NCI-H2081 treated with DMSO at 0.1 percent for 48 hours (cell line): ENCODE measurements at places on chromosomes 2 and 18.

DNA sequence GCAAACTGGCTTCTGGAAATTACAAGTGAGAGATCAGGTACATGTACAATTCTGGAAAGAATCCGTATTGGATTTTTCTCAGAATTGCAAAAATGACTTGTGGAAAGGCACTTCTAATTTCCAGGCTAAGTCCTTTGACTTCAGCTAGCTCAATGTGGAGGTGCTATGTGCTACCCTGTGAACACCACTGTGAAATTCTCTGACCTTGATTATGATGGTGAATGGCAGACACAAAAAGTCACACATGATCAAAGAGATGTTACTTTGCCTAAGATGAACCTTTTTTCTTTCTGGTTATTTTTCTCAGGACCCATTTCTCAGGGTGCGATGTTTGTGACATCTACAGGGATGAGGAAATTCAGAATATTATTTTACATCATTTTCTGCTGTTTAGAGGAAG, 856.6 kb upstream of the VRK2 start:
- no peak for DNase-seq

DNA sequence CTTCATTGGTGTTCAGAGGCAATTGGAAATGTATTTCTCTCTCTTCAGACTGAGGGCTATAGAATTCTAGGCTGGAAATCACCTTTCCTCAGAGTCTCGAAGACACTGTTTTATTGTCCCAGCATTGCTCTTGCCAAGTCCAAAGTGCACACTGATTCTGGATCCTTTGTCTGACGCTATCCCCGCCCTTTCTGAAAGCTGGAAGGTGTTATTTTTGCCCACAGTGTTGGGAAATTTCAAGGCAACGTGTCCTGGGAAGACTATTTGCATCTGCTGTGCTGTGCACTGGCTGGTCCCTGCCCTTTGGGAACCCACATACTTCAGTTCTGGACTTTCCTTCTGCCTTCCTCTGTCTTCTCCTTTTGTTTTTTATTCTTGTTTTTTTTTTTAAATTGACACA, 190.8 kb downstream of the SH3BP4 start:
- no peak for DNase-seq

- DNase-seq = no peak
Observed at GRCh38 chr2:108212671-108213070, 27.1 kb upstream of the SULT1C3 start.

DNA sequence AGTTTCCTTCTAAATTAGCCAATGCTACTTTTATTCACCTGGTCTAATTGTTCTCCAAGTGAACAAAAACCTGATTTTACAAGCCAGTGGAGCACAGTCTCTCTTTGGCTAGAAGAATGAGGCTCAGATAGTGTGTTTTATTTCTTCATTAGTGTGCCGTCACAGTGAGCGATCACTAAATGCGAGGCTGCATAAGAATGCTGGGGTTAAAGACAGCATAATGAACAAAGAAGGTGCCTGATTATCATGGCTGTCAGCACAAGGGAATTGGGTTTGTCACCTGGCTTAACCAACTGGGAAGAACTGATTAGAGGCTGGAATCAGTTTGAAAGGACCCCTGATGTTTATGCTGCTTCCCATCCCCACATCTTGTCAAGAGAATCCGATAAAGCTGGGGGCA, 76.4 kb downstream of the EPHA4 start:
- no peak for DNase-seq

DNA sequence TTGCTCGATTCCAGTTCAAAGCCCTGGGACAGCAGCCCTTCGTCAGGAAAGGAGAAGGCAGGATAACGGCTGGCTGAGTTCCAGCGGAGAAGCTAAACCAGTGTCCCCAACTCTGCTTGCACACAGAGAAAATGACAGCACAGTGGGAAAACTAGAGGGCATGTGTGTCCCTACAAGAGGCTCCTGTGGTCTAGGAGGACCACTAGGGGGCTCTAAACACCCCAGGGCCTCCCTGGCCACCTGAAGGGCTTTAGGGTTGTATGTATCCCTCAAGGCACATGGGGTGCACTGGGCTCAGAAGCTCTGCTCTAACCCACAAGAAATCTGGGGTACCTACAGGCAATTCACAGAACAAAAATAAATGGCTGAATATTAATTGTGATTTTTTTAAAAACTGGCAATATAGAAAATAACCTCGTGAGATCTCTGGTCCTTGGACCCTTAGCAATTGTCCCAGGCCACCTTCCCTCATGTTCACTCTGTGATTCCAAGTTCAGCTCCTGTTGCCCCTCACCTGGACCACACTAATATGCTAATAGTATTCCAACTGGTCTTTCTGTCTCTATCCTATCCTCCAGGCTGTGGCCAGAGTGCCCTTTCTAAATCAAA, 17.5 kb downstream of the STAT1 start:
- DNase-seq = no peak

DNA sequence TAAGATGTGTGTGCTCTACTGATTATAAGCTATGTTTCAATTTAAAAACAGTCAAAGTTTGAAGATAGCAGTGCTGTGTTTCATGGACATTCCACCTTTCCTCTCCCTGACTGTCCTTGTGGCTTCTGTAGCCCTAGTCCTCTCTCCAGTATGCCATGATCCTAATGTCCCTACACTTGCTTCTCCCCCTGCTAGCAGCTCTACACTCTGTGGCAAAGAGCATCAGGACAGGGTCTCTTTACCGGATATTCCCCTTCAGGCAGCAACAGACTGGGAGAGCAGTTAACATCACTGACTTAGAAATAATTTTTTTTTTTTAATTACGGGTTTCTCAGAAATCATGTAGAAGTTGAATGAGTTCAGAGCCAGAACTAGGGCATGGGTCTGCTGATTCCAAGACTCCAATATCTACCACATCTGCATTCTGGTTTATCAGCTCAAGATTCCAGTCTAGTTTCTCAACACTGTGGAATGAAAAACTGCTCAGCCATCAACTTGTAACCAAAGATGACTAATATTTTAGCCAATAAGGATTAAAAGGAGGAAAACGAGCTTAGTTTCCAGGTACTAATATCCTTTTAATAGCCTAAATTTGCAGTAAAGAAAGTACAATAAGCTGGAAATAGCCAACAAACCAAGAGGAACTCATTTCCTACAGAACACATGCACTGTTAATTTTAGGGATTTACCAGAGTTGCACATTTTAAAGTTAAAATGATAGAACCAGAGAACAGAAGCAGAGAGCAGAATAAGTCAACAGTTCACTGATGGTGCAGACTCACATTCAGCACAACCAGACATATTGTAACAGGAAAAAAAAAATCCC, 45.2 kb downstream of the TMEM131 start:
- DNase-seq = no peak

GRCh38 chr2:12178289-12179080, 432.1 kb downstream of the LPIN1 start:
- DNase-seq = no peak

GRCh38 chr2:72949642-72950041, 32.3 kb downstream of the EMX1 start:
- DNase-seq = no peak

DNA sequence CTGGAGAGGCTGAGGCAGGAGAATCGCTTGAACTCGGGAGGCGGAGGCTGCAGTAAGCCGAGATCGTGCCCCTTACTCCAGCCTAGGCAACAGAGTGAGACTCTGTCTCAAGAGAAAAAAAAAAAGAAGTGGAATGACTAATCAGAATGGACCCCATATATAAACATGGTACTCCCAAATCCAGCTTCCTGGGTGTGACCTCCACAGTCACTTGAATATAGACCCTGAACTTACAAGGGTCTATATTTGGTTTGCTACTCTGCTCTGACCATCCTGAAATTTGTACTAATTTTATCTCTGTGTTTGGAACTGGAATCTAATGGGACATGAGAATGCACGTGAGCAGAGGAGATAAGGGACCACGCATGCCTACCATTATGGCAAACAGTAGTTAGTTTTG, 275.0 kb downstream of the TNS1 start:
- DNase-seq = no peak

DNA sequence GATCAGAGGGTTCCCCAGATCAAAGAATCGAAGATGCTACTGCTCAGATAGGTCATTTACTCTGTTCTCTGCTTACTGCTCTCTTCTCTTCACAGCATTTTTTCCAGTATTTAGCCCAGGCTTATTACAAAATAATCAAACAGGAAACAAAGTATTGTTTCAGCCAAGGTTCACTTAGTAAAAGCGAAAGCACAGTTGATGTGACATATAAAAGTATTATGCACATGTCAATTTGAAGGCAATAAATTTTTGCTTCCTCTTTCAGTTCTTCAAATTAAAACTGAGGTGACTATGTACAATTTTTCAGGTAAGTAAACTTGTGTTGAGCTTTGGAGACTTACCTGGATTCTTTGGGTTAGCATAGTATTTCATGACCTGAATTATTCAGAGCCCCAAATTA, 262.8 kb upstream of the CHST9 start:
- no peak for DNase-seq

GRCh38 chr2:127326289-127326945, 32.5 kb upstream of the ERCC3 start:
- no peak for DNase-seq

GRCh38 chr18:79460481-79461300, 65.0 kb downstream of the NFATC1 start:
- no peak for DNase-seq

DNA sequence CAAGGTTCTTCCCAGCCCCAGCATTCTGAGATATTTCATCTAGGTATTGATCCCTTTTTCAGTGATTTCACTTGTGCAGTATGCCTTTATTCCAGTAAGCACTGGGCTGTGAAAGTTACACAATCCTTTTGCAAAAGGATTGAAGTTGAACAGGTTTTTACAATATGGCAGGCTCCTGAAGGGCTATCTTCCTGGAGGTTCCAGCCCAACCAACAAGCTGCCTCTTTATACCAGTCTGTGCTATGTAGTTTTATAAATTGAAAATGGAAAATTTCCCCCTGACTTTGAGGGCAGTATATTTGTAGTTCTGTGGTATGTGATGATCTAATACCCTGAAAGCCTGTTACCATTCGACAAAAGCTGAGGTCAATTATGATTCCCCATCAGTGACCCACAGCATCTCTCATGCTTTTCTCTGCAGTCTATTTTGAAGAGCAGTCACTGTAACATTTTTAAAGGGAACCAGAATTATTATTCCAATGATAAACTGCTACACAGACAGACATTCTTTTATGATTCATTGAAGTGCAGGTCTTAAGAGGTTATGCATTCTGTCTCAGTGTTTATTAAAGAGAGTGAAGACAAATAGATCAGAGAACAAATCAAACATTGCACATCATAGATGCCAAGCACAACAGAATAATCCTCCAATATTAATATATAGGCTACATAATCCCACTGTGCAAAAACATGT, 35.2 kb upstream of the STPG4 start:
- no peak for DNase-seq

GRCh38 chr2:224210286-224211180, 171.4 kb upstream of the SERPINE2 start:
- DNase-seq = no peak

DNA sequence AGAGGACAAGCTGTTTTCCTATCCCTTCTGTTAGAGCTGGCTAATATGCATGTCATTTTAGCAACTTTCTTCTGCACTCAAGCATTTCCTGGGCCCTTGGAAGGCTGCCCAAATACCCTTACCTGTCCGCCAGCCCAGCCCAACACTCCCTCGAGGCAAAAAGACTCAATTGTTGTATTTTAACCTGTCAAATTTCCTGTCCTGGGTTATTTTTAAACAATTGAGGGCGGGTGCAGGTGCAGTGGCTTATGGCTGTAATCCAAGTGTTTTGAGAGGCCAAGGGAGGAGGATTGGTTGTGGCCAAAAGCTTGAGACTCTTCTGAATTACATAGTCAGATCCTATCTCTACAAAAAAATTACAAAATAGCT, 125.0 kb upstream of the ARHGAP28 start:
- DNase-seq = no peak

GRCh38 chr2:229273723-229274338, 2.7 kb upstream of the PID1 start:
- DNase-seq = peak; percentile 89

GRCh38 chr2:159944874-159945273, 117.5 kb downstream of the PLA2R1 start:
- DNase-seq = no peak

- DNase-seq = no peak
Observed at GRCh38 chr2:105937498-105938097, 192.9 kb downstream of the NCK2 start.

GRCh38 chr18:75063615-75064512, 145.1 kb downstream of the PTGR3 start:
- no peak for DNase-seq

DNA sequence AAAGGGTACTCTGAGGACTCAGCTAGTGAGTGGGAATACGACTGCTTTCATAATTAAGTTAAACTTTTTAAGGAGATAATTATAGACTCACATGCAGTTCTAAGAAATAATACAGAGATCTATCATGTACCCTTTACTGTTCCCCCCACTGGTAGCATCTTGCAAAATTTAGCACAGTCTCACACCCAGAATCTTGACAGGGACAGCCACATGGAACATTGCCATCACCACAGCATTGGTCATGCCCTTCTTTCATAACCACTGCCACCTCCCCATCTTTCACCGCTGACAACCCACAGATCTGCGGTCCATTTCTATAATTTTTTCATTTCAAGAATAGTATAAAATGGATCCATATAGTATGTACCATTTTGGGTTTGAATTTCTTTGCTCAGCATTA, 37.8 kb downstream of the ARHGEF4 start:
- no peak for DNase-seq

DNA sequence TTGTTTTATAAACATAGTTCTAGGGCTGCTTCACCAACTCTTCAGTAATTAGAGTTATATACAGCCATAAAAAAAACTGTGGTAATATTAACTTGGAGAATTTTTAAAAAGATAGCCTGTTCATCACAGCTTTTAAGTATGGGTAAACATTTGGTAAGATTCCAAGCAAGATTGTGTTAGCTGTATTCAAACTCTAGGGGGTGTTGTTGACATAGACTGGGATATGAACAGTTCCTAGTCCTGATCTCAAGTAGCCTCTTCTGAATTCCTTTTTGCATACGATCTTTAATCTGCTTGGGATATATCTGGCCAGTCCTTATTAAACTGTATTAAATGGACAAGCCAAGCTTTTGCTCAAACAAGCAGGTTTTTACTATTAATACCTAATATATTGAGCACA, 13.4 kb downstream of the NOP58 start:
- DNase-seq = no peak

DNA sequence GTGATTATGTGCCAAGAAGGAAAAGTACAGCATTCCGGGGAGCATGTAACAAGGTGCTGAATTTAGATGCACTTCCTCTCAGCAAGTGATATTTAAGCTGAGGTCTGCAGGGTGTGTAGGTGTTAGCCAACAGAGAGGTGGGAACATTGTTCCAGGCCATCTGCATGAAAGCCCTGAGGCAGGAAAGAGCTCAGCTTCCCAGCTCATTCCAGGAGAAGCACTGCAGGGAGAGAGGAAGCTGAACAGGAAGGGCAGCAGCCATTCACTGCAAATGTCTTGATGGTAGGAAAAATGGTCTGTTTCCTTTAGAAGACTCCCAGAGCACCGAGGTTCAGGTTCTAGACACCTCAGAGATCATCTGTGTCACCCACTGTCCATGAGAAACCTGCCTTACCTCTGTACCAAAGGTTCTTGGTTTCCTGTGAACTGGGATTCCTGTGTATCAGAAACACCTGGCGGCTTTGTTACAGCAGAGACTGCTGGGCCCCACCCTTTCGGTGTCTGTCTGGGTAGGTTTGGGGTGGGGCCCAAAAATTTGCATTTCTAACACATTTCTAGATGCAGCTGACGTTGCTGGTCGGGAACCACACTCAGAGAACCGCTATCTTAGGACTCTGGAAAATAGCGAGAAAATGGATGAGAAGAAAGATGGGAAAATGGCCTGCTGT, 84.0 kb downstream of the RTN4 start:
- no peak for DNase-seq
